ENCODE measurements at places on chromosomes 6 and 20. TPM values are rescaled to one million over a fixed set of nuclear protein-coding genes. Genes with fewer than 3 reads are reported as not detected.

- DNase-seq, result no peak
Measured at GRCh38 chr6:138500045-138500665, 861 bp upstream of the NHSL1 start.

DNA sequence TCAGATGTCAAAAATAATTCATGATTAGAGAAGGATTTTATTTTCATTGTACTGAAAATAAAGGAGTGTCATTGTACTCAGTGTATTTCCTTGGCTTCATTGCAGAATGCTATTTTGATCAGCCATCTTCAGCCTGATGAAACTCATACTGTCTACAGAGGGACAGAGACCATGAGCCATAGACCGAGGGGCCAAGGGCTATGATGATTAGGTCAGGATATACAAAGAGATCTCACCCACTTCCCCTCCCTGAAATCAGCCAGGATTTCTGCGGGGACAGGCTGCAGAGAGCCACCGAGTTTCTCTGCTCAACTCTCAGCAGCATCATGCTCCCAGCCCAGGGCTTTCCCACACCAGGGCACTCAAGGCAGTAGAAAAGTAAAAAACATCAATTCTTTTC, 47.0 kb downstream of the ALDH8A1 start:
- no peak for DNase-seq

The ZNF311 gene
- 0.29 TPM for polyA plus RNA-seq

The AARS2 gene
- 6.2 TPM for polyA plus RNA-seq

DNA sequence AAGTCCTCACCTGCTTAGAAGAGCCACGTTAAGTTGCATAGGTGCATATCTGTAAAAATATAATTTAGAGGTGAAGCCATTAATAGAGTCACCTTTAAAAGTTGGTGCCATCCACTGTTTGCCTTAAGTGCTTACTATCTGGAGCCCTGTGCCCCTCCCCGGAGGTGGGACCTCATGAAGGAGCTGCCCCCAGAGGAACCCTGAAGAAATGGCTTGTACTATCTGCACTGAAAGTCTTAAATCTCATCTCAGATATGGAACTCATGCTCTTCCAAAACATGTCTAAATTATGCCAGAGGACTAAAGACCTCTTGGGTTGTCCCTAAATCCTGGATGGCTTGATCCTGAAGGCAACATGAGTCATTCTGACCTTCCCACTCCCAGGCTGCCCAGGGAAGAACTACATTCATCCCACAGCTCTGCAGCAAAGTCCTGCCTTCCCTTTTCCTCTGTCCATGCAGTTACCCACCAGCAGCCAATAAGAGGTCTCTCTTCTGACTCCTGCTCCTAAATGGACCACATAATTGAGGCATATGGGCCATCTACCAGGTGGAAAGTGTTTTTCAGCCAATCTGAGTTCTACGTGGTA, 85.3 kb downstream of the ASXL1 start:
- DNase-seq, result no peak

The TBXT gene
- polyA plus RNA-seq, result not detected

The NECAB3 gene
- polyA plus RNA-seq, result 21.6 TPM
